Right renal pelvis (tissue), 4 donors: ENCODE measurements at places on chromosomes 2 and 18.

DNA sequence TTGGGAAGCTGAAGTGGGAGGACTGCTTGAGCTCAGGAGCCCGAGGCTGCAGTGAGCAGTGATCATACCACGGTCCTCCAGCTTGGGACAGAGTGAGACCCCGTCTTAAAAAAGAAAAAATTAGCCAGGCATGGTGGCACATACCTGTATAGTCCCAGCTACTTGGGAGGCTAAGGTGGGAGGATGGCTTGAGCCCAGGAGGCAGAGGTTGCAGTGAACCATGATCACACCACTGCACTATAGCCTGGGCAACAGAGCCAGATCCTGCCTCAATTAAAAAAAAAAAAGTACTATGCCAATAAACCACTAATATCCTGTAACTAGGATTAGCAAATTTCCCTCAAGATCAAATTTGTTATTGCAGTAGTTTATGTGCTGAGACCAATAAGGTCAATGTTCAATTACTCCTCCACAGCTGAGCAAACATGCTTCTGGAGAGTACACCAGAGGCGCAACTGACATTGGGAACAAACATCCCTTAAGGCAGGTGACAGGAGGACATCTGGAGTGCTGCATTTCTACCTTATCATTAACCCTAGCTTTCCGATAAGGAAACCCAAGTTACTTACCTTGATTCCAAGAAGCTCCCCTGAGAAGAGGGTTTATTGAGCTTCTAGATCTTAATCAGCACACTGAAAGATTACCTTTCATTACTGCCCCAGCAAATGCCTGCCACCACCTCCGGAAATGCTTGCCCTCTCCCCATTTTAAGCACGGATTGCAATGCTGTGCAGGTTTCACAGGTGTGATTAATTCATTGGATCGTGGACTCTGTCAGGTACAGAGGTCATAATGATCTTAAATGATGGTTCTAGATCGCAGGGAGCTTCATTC is 26.2 kb downstream of the MGAT4A start:
- no peak for DNase-seq

GRCh38 chr2:100281521-100282438 is 40.5 kb downstream of the LONRF2 start:
- DNase-seq, result no peak

GRCh38 chr2:212832211-212833195 is 293.9 kb upstream of the ERBB4 start:
- no peak for DNase-seq

- DNase-seq, result no peak
These were observed 113.2 kb upstream of the DLX2 start for GRCh38 chr2:172215936-172216335.

GRCh38 chr18:35968278-35968880 is 4.1 kb upstream of the RMP24 start:
- no peak for DNase-seq

DNA sequence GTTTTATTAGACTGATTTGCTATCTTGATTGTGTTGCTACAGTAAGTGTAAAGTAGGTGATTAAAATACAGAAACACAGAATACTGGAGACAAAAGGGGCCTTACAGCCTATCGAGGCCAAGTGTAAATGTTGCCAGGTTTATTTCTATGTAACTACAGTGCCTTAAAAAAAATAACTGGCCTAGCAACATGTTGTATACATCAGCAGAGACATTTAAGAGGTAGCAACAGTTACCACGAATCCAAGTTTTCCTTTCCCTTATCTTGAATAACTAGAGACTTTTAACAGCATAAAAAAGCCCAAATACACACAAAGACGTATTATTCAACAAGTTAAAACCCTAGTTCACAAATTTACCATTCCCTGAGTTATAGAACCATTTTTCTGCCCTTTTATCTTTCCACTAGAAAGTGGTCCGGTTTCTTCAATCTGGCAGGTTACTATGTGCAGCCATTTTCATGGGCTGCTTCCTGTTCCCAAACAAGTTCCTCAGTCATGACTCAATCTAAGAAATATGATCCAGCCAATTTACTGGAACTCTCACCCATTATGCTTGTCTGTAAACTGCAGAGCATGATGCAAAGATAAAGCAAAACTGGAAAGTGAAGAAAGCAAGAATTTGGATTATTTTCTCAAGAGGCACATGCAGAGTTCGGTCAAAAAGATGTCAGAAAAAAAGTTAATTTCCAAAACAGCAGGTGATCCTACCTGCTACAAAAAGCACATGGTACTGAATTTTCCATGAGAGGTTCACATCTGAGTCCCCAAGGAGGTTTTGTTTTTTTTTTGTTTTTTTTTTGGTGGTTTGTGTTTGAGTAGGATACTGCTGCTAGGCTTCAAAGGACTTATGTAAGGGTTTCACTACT is 22.2 kb downstream of the NFE2L2 start:
- DNase-seq, result peak; percentile 67

- DNase-seq, result no peak
These were observed 61.9 kb downstream of the KLHL29 start for GRCh38 chr2:23446916-23447315.
